AG04450 (cell line): ENCODE measurements at places on chromosomes 13 and 19. TPM values are rescaled to one million over a fixed set of nuclear protein-coding genes. Genes with fewer than 3 reads are reported as not detected.

The SHISA2 gene
- 0.02 TPM in 1 of 2 replicates, not detected in the other for polyA plus RNA-seq

The GNA15 gene
- polyA plus RNA-seq, result not detected in 2 replicates

The ALOX5AP gene
- 5.2 and 6.4 TPM in 2 replicates for polyA plus RNA-seq

The ZNF256 gene
- polyA plus RNA-seq, result 3.6 and 4.6 TPM in 2 replicates

- no peak for DNase-seq
Measured at GRCh38 chr13:71752775-71753513, 114.1 kb downstream of the DACH1 start.

DNA sequence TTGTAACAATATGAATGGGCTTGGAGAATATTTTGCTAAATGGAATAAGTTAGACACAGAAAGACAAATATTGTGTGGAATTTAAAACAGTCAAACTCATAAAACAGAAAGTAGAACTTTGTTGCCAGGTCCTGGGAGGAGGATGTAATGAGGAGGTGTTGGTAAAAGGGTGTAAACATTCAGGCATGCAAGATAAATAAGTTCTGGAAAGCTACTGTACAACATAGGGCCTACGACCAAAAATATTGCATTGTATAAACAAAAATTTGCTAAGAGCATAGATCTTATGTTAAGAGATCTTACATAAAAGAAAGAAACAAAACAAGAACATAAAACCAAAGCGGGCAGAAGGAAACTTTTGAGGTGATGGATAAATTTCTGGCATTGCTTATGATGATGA lies 1907.8 kb upstream of the PCDH20 start:
- no peak for DNase-seq
